Thoracic aorta (tissue), 2 donors: ENCODE measurements at places on chromosomes 4 and X.

GRCh38 chrX:12610079-12610478 is 181.1 kb upstream of the PRPS2 start:
- DNase-seq = no peak

DNA sequence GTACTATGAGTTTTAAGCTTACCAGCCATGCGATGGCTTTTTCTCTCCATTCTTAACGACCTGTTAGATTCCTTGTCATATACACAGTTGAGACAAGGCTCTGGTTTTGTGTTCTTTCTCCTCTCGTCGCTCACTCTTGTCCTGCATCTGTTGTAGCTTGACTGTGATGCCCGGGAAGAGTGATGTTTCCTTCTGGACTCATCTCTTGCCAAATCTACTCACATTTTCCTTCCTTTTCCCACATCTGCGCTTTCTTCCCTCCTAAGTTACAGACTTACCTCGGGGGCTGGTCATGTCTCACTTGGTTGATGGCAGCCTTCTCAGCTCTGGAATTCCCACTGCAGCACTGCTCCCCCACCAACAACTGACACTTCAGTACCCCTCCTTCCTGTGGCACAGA is 4.8 kb upstream of the MAP7D3 start:
- no peak for DNase-seq

DNA sequence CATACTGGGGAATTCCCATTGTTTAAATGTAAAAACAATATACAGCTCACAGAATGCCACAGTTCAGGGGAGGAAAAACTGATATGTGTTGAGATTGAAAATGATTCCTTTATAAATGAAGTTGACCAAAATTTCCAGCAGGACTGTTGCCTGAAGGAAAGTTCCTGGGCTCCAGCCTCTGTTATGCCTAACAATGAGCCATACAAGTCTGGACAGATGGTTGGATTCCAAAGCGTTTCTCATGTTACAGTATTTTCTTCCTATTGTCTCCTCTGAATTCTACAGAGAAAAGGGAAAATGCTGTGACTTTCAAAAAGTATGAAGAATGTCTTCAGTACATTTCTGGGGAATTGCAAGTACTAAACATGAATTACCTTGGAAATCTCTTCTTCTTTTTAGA is 73.3 kb downstream of the ALPK1 start:
- DNase-seq = no peak

DNA sequence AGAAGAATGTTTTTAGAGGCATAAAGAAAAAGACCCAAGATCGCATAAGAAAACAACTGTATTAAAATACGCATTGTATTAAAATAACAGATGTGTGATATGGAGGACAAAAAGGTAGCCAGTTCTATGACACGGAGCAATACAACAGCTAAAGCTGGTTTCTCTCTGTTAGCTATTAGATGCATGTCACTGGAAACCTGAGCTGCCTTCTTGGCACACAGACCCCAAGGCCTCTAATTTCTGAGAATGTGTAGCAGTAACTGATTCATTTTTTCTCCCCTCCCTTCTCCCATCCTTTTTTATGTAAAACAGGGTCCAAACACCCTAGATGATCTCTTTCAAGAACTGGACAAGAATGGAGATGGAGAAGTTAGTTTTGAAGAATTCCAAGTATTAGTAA is 4.1 kb downstream of the S100G start:
- no peak for DNase-seq

DNA sequence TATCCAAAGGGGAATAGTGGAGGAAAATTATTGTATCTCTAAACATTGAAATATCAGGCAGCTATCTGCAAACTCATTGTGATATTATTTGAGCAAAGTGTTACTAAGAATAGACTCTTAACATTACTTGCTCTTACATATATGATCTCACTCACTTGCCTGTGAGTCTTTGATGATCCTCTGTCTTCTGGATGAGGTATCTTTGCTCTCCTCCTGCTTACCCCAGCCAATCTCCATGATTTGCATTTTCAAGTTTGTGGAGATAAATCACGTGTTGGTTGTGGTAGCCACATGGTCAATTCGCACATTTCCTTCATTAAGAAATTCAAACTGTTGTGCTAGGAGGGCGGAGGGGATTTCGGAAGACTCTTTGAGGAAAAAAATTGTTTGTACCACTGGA is 169.9 kb upstream of the S100G start:
- no peak for DNase-seq

GRCh38 chr4:55633903-55634302 is 2.2 kb downstream of the NMU start:
- no peak for DNase-seq

DNA sequence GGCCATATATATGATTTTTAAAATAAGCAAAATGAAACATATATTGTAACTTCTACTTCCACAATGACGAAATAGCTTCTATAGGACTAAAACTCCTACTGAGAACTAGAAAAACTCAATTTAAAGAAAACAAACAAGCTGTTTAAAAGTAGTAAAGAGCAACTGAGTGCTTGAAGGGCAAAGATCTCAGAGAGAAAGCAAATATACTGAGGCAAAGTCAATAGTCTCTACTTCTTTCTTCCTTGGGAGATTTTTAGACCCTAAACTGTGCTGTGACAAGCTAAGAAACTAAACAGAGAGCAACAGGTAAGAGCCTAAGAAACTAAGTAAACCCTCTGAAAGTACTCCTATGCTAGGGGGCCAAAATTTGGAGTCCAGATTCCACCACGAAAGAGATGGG is 8.6 kb downstream of the RCHY1 start:
- no peak for DNase-seq

DNA sequence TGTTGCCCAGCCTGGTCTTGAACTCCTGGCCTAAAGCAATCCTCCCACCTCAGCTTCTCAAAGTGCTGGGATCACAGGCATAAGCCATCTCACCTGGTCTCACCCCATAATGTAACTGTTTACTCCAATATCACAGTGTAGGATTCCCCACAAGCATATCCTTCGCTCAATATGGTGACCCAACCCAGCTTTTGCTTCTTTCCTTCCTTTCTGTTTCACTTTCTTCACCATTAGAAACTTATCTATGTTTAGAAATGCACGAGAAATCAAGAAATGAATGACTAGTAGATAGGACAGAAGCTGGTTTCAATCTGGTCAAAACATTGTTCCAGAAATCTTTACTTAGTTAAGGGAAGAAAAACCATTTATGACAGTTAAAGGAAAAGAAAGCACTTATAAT is 18.9 kb downstream of the TSPAN5 start:
- DNase-seq = no peak

- DNase-seq = no peak
Measured at GRCh38 chr4:173449380-173449717, 50.4 kb upstream of the SCRG1 start.

DNA sequence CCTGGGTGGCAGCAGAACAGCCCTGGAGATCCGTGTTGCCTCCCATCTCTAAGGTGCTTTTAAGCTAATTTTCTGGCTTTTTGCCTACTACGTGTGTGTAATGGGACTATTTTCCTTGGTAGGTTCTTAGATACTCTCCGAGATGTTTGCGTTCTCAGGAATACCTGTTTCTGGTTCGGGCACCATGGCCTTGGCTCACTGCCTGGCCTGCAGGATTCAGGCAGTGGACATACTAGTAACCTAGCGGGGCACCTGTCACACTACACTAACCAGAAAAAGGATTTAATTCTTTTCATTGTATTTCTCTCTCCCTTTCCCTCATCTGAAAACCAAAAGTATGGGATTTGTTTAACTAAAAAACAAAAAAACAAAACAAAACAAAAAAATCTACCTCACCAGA is 29.2 kb downstream of the FHIP1A start:
- DNase-seq = no peak

- DNase-seq = no peak
Measured at GRCh38 chr4:117434424-117434823, 349.0 kb upstream of the TRAM1L1 start.

GRCh38 chr4:141595531-141595930 is 40.9 kb upstream of the IL15 start:
- DNase-seq = no peak

DNA sequence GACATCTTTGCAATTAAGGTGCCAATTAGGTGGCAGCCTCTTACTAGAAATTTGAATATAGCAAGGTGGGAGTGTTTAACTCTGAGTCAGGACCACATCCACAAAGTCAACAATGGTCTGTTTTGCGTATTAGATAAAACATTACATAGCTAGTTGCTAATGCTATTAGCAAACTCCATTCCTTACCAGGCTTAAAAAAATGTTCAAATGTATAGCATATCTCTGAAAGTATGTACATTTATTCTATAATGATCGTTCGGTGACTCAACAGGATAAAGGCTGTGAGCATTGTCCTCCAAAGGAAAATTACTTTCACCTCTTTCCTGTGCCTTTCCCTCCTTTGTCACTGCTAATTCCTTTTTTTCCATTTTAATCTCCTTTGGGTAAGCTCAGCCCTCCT is 74.5 kb downstream of the SYTL5 start:
- no peak for DNase-seq

- no peak for DNase-seq
Measured at GRCh38 chr4:56330691-56331090, 56.6 kb downstream of the AASDH start.

GRCh38 chrX:110315551-110315950 is 2.3 kb downstream of the AMMECR1 start:
- no peak for DNase-seq

DNA sequence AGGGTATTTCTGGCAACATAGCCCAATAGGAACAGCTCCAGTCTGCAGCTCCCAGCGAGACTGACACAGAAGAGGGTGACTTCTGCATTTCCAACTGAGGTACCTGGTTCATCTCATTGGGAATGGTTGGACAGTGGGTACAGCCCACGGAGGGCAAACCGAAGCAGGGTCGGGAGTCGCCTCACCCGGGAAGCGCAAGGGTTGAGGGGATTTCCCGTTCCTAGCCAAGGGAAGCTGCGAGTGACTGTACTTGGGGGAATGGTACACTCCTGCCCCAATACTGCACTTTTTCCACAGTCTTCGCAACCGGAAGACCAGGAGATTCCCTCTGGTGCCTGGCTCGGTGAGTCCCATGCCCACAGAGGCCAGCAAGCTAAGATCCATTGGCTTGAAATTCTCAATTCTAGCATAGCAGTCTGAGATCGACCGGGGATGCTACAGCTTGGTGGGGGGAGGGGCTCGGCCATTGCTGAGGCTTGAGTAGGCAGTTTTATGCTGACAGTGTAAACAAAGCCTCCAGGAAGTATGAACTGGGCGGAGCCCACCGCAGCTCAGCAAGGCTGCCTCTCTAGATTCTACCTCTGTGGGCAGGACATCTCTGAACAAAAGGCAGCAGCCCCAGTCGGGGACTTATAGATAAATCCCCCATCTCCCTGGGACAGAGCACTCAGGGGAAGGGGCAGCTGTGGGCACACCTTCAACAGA is 14.0 kb upstream of the ADAD1 start:
- no peak for DNase-seq

DNA sequence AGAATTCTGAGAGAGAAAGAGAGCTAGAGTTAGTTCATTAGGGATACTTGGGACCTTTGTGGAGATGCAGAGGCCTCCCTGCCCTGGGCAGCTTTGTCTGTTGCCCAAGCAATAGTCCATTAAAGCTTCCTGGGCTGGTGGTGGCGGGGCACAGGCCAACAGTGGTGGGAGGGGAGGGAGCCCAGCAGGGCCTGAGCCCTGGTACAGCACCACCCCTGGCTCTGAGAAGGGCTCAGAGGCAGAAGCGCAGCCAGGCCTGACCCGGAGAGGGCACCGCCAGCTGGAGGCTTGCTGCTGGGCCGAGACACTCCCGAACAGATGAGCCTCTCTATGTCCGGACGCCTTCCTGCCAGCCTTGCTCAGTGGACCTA is 65.3 kb downstream of the EFNB1 start:
- DNase-seq = no peak

GRCh38 chr4:176645246-176645960 is 147.3 kb downstream of the VEGFC start:
- no peak for DNase-seq

DNA sequence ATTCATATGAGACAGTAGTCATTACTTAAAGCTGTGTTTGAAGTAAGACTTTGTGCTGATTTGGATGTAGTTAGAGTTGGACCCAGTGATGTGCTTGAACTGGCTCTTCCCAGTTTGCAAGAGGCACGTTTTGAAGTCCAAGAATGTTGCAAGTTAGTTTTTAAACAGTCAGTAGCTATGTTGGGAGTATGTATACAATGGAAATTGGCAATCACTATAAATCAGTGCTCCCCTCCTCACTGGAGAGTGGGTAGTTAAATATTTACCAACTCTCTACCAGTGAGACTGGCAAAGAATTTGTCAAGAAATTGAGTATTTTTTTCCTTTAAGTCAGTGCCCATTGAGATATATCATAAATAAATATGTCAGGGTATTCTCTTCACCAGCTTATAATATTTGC is 191.9 kb upstream of the SPRY1 start:
- DNase-seq = no peak

- DNase-seq = no peak
Measured at GRCh38 chr4:110270492-110271197, 72.2 kb upstream of the ELOVL6 start.

GRCh38 chr4:23022032-23022431 is 329.3 kb downstream of the GBA3 start:
- DNase-seq = no peak

- DNase-seq = no peak
Measured at GRCh38 chrX:3712870-3713224, 602 bp downstream of the PRKX start.
